ENCODE measurements at places on chromosomes 2 and 18.

GRCh38 chr2:148130581-148130980, 109.7 kb downstream of the MBD5 start:
- DNase-seq = no peak

GRCh38 chr2:34261701-34262100, 662.6 kb upstream of the FAM98A start:
- no peak for DNase-seq

DNA sequence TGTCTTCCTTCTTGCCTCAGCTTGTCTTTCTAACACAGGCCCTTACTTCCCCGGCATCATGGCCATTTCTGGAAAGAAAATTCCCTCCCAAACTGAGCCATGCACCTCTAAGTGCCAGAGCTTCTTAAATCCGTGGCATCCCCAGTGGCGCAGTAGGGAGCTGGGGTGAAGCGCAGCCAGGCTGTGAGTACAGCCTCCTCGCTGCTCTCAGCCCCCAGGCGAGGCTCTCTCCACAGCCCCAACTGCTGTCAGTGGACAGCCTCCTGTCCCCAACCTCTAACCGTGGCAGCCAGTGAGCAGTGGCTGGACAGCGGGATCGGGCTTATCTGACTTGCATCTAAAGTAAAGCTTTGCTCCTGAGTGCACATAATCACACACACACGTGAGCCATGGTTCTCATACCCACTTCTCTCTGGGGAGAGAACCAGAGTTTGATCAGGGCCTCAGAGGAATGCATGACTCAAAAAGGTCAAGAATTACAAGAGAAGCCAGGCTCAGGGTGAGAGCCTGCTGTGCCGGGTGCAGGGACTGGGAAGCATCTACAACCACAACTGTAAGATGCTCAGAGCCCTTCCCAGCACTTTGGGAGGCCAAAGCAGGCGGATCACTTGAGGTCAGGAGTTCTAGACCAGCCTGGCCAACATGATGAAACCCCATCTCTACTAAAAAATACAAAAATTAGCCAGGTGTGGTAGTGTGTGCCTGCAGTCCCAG, 50.7 kb downstream of the SFXN5 start:
- DNase-seq = no peak

DNA sequence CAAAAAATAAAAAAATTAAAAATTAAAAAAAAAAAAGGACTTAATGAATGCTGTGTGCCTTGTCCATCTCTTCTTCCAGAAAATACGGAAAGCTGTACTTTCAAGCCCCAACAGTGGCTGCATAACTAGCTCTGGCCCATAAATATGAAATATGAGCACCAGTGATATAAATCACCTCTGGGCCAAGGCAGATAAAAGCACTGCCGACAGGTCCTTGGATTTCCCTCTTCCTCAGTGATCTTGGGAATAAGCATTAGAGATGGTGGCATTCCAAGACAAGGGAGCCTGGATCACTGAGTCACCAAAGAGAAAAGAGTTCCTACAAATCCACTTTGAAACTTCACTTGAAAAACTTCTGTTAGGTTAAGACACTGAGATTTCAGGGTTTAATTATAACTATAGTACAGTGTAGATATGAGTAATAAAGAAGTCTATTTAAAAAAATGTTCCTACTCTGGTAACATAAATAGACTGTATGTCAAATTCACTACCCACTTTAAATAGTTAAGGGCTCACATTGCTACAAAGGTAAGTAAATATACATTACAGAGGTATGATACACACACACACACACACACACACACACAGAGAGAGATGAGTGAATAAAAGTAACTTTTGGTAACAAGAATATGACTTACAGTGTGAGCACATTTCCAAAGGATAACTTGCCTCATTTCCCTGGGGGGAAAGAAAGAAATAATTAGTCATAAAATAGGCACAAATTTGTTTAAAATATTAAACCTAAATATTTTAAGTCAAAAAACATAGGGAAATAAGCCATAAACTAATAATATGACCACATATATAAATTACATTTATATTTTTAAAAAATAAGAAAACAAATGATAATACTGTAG, 35.6 kb downstream of the PPP3R1 start:
- no peak for DNase-seq

- no peak for DNase-seq
Observed at GRCh38 chr2:63654959-63655358, 66.2 kb downstream of the MDH1 start.

GRCh38 chr2:231016566-231017230, 20.6 kb upstream of the C2orf72 start:
- DNase-seq = no peak

All from NCI-H1105 (cell line).